ENCODE measurements at places on chromosomes 4 and X. TPM values are rescaled to one million over a fixed set of nuclear protein-coding genes. Genes with fewer than 3 reads are reported as not detected.

GRCh38 chr4:42985976-42986375 lies 93.5 kb downstream of the GRXCR1 start:
- no peak for ATAC-seq

GRCh38 chr4:3112201-3112600 lies 37.7 kb downstream of the HTT start:
- ATAC-seq = no peak

Gene PNMA6F
- total RNA-seq = not detected

- no peak for ATAC-seq
These were observed 237.8 kb downstream of the TRAM1L1 start for GRCh38 chr4:116847616-116848015.

DNA sequence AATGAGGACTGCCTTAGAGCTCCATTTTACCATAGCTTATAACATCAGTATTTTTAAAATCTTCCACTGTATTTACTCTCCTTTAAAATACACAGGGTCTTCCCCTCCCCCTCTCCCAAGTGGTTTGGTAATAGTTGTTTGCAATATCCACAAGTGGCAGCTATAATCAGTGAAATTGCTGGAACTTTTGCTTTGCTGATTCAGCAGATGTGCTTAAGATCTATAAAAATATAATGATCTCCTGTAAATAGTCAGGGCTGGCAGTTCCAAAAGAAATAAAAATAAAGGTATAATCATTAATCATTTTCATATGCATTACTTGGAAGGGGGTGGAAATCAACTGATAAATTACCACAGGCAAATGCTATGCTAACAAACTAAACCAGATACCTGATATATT lies 345.2 kb downstream of the KLHL13 start:
- ATAC-seq = no peak

DNA sequence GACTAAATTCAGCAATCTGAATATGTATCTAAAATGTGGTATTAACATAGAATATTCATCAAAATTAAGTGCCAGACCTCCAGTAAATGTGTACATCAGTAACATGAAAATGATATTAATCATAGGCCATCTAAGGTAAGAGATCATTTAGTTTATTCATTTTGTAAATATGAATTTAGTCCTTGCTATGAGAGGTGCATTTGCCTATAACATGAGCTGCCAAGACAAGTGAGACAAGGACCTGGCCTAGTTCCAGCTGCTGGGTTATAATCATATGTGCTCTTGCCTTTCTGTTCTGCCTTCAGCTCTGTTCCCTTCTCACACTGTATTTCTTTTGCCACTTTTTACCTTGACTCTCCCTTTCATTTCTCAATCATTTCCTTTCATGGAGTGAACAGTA lies 160.0 kb downstream of the STIM2 start:
- no peak for ATAC-seq

DNA sequence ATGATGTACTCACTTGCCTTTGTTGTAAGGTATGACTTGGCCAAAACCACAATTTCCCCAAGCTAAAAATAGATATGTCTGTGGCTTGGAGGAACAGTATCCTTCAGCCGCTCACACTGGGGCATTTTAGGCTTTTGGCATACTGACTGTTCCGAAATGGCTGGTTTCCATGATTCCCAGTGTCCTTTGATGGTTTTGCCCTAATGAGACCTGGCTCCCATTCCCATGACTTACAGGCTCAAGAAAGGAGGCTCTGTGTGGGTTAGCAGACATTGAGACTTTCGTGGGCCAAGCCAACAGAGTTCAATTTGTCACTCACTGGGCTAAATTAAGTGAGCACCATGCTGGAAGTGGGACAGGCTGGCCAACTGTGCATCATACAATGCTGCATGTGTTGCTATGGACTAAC lies 150.6 kb downstream of the CEP135 start:
- ATAC-seq = no peak

Gene CLCN4
- total RNA-seq = 0.19 TPM

Gene CASP3
- 84.9 TPM for total RNA-seq

DNA sequence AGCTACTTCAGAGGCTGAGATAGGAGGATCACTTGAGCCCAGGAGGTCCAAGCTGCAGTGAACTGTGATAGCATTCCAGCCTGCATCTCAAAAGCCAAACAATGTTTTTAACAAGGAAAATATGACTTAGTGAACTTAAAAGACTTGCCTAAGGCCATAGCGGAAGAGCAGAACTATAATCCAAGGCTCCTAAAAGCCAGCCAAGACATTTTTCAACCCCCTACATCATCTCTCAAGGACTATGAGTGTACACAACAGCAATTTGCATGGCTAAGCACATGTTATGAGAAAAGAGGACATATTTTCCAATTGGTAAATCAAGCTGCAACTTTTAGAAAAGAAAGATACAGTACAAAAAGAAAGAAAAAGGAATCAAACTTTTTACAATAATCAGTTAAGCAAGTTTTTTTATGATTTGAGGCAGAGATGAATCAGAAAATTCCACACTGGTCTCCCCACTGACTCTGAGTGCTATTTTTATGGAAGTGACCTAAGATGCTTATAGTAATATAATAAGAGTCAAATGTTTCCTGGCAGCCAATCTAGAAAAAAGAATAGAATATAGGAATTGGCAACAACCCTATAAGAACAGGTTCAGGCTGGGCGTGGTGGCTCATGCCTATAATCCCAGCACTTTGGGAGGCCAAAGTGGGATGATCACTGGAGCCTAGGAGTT lies 9.8 kb upstream of the ACOT9 start:
- ATAC-seq = no peak

- no peak for ATAC-seq
These were observed 65.6 kb upstream of the MAML3 start for GRCh38 chr4:140219567-140219966.

- no peak for ATAC-seq
These were observed 114.6 kb downstream of the SORCS2 start for GRCh38 chr4:7306986-7307385.

GRCh38 chr4:148951346-148951745 lies 509.1 kb upstream of the NR3C2 start:
- ATAC-seq = no peak

Gene MSN
- 440 TPM for total RNA-seq

Gene ARR3
- total RNA-seq = not detected

- ATAC-seq = no peak
These were observed 223.1 kb upstream of the LEF1 start for GRCh38 chr4:108391701-108392455.

Gene SSX3
- total RNA-seq = not detected

Gene LAMTOR3
- total RNA-seq = 31.9 TPM

DNA sequence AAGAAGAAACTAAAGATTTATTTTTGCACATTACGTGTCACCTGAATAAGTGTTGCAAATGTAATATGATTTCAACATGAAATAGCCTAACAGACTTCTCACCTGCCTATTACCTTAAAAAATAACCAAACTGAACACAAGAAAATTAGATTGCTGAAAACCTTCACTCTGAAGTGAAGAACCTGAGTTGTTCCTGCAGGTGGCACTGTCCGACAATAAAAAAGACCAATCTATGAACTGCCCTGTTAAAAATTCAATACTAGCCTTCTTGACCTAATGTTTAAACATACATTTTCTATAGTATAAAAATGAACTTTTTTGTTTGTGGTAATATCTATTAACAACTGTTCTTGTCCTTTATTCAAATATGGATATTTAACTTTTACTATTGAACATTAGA lies 69.2 kb upstream of the PNPLA4 start:
- no peak for ATAC-seq

Gene ACSL1
- 22.2 TPM for total RNA-seq

DNA sequence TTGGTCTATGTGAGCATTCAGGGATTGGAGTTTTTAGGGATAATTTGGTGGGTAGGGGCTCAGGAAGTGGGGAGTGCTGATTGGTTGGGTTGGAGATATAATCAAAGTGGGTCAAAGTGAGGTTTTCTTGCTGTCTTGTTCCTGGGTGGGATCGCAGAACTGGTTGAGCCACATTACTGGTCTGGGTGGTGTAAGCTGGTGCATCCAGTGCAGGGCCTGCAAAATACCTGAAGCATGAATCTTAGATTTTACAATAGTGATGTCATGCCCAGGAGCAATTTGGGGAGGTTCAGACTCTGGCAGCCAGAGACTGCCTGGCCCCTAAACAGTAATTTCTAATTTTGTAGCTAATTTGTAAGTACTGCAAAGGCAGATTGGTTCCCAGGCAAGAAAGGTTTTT lies 665.6 kb upstream of the PRKX start:
- no peak for ATAC-seq

Gene TRAM1L1
- total RNA-seq = not detected

DNA sequence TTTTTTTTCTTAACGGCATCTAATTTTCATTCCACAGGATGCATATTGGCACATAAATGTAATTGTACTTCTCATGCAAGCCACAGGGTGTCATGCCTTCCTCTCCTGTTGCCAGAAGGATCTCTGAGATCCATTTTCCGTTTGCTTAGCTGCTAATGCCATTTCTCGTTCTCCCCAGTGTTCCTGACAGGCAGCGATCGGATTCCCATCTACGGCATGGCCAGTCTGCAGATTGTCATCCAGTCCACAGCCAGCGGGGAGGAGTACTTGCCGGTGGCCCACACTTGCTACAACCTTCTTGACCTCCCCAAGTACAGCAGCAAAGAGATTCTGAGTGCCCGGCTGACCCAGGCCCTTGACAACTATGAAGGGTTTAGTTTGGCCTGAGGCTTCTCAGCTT lies 8.9 kb upstream of the NAP1L5 start:
- no peak for ATAC-seq

DNA sequence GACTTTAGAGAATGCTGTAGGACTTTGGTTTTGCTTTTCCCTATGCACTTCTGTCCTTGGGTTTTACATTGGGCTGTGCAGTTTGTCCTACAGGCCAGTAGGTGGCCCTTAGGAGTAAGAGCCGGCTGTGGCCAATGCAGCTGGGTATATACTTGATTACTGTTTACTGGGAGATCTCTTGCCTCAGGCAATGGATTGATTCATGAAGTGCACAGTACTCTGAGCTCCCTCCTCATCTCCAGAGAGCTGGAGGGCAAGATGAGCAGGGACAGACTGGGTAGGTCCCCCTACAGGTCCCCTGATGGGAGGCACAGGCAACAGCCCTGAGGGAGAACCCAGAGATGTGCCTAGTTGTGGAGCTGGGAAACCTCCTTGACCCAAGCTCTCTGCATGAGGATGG lies 103.8 kb upstream of the QRFPR start:
- peak; percentile 59 for ATAC-seq

Gene RBM46
- total RNA-seq = not detected

DNA sequence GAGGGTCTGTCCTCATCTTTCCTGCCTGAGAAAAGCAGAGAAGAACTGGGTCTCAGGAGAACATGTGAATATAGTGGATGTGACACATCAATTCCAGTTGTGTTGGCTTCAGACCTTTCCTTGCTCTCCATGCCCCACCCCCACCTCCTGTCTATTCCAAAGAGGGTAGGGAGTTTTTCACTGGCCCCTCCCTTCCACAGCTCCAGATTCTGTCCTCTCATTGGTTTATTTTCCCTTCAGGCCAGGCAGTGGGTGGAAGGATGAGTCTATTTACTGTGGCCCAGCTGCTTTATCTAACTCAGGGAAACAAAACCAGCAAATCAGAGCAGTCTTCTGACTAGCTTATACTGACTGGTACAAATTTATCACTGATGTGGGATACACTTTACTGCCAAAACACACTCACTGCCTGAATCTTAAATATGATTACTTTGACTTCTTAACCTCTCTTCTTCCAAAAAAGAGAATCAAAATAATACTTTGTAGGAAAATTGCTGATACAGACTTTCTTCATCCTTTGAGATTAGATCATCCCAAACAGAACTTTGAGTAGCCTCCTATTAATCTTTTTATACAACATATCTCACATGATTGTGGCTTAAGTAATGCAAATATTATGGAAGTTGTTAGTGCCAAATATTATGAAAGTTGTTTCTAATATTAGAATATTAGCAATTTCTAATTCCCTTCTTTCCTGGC lies 221.2 kb downstream of the MID1 start:
- ATAC-seq = no peak

Gene CDK16
- 71.5 TPM for total RNA-seq

Gene HPRT1
- 77.6 TPM for total RNA-seq

DNA sequence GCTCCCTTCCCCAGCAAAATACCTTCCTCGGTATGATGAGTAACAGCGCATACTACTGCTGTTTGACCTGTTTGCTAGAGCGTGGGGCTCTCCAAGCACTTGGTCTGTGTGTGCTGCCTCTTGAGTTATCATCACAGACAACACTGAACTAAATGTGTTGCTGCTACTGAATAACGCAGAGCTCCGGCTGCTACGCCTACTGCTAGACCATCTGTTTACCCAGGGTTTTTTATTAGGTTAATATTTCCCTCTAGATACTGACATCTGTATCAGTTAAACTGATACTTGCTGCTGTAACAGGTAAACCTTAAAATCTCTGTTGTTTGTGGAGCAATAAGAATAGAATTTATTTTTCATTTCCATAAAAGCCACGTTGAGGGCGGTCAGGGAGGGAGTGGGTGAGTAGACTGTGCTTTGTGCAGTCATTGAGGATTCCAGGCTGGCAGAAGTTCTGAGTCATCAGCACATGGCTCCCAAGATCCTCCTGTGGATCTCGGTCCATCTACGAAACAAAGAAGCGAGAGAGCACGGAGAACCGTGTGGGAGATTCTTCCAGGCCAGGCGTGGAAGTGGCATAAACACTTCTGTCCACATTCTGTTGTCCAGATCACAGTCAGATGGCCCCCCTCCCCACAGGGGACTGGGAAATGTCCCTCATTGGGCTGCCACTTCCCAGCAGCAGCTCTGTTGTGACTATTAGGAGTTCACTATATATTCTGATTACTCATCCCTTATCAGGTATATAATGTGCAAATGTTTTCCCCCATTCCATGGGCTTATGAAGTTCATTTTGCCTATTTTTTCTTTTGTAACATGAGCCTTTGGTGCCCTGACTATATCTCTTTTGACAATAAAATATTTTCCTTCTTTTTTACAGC lies 14.1 kb downstream of the GRK4 start:
- ATAC-seq = no peak

- ATAC-seq = no peak
These were observed 2032.8 kb downstream of the PCDH7 start for GRCh38 chr4:32752962-32753361.

DNA sequence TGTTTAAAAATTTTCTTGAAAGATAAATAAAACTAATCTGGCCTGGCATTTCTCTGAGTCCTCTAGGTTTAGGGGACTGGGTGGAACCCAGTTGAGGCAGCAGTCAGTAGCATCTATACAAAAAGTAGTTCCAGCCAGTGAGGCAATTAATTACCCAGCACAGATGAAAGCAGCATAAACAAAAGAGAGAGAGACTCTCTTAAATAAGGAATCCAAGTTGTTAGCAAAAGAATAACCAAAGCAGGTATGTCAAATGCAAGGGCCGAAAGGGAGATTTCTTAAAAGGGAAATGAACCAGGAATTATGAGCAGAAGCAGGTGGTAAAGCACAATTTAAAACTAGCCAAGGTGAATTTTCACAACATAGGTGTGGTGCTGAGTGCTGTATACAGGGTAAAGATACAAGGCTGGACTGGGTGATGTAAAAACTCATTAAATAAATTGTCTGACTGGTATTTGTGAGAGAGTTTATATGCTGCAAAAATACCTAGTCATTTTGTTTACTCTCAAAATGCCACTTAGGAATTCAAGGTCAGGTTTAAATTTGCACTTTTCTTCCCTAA lies 94.6 kb upstream of the GALNT7 start:
- no peak for ATAC-seq

GRCh38 chrX:7047951-7048350 lies 99.6 kb upstream of the STS start:
- ATAC-seq = no peak

Gene GAB3
- 13.5 TPM for total RNA-seq
